ENCODE measurements at places on chromosomes 13 and 19.

DNA sequence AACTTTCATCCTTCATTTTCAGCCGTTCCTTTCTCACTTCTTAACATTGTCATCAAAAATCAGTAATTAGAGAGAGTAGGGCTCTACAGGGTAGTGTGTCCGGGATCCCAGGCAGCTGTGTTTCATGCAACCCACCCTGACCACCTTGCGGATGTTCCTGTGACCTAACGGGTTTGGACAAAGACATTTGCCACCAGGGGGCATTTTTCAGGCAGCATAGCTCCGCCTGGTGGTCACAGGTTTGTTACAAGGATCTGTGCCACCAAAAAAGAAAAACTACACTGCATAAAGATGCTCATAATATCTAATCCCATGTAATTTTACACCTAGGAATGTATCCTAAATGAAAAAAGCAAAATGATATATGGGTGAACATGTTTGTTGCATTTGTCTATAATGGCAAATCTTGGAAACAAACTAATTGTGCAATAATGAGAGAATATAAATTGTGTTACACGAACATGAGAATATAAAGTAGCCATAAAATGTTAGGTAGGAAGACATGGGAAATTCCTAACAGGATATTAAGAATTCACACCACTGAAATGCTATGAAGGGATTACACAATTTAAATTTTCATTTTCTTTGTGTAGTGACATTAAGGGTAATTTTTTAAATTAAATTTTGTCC, 123.0 kb downstream of the SLC7A1 start:
- peak; percentile 22 for DNase-seq

DNA sequence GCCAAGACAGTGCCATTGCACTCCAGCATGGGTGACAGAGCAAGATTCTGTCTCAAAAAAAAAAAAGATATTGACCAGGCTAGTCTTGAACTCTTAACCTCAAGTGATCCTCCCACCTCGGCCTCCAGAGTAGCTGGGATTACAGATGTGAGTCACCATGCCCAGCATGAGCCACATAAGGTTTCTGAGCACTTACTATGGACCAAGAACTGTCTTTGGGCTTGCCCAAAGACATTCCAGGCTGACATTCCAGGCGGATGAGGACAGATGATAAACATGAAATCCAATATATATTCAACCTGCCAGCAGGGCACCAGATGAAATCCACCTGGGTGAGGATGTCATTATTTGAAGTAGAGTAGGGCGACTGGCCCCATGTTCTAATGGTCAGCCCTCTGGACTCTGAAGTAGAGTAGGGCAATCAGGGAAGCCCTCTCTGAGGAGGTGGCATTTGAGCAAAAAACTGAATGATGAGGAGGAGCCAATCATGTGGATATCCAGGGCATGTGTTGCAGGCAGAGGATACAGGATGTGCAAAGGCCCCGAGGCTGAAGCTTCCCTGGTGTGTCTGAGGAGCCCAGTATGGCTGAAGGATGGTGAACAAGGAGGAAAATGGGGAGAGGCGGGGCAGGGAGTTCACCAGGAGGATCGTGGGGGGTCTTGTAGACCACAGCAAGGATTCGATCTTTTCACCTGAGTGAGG, 4.0 kb downstream of the C19orf38 start:
- DNase-seq: no peak

- DNase-seq: no peak
Observed at GRCh38 chr19:8486661-8487136, 15.7 kb downstream of the PRAM1 start.

- DNase-seq: no peak
Observed at GRCh38 chr13:100305398-100305797, 216.5 kb downstream of the PCCA start.

- DNase-seq: no peak
Observed at GRCh38 chr13:49258089-49258796, 10.5 kb downstream of the CDADC1 start.

- no peak for DNase-seq
Observed at GRCh38 chr19:50331221-50331993, 2.2 kb upstream of the KCNC3 start.

DNA sequence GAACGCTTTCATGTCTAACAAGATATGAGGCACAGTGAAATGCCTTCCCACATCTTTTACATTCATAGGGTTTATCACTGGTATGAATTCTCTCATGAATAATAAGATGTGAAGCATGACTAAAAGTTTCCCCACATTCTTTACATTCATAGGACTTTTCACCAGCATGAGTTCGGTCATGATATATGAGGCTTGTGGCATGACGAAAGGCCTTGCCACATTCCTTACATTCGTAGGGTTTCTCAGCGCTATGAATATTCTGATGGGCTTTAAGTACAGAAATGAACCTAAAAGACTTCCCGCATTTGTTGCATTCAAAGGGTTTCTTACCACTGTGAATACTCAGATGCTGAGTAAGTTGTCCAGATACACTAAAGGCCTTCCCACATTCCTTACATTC, 21.3 kb downstream of the ZNF607 start:
- no peak for DNase-seq

DNA sequence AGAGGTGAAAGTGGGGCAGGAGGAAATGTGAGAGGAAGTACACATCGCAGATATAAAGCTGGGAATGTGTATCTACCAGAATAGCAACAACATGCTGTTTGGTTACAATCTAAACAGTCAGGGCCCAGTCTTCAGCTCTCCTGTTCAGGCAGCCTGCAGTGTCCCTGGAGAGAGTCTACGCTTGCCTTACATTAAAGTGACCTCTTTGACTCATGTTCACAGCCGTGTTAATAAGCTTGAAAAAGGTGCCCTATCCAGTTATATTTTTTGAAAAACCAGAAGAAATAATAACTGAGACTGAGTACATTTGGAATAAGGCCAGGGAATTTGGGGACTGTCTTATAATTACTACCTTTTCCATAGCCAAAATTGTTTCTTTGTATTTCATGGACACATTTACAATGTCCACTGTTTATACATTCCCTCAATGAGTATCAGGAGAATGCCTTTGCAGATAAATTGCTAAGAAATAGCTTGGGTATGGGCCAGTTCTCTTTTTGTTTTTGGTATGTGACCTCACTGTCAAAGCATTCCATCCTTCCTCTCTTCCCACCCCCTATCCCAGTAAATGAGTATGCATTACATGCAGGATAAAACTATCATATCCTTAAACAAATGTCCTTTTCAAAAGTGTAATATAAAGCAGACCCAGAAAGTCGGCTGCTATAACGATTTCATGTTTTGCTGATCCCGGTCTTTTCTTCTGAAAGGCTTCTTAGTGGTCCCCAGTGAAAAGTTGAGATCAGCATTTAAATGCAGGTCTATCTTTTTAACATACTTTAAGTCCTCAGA, 82.6 kb downstream of the PCDH9 start:
- no peak for DNase-seq

- no peak for DNase-seq
Observed at GRCh38 chr19:24000656-24001055, 86.0 kb downstream of the ZNF726 start.

DNA sequence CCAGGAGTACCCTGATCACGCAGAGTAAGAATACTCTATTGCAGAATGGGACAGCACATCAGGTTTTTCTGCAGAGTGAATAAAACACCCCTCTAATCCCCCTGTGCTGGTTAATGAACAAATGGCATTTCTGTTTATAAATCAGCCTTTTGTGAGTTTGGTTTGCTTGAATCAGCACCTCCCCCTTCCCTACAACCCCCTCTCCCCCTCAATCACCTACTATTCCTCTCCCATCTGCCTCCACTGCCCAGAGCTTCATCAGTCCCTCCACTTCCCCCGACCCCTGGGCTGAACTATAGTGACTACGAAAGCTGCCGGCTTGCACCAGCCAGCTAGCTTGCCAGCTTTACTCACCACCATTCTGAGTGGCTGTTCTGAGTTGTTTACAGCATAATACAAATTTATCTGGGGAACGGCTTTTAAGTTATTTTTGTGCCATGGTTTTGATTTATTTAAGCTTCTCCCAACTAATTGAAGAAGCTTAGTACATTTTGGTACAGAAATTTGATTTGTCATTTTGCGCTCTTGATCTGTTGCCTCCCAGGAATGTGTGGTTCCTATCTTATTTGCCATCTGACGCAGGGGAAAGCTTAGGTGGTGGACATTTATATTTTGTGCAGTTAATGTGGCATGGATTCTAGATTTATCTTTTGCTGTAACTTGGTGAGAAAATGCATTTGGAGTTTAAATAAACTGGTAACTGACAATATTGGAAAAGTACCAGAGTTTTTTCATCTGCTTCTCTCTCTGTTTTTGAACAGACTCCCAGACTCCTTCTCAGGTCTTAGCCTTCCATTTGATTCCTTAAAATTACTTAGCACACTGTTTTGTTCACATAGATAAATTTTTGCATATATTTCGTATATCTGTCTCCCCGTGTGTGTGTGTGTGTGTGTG, 41.7 kb upstream of the WDFY2 start:
- no peak for DNase-seq

DNA sequence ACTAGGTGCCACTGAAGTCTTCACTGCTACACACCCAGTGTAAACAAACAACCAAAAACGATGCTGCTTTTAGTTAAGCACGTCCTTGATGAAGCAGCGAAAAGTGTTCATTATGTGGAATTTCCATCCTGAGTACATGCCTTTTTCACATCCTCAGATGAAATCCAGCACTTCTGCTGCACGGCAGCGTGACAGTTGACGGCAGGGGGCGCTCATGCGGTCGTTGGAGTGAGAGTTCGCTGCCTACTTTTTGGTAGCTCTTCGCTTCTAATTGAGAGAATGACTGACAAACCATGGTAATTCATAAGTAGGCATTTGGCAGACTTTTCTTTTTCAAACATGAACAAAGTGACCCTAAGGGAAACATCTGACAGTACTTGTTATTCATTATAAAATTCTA, 1124.9 kb downstream of the EFNB2 start:
- peak; percentile 1 for DNase-seq

GRCh38 chr13:46860722-46861121, 36.1 kb downstream of the HTR2A start:
- no peak for DNase-seq

- no peak for DNase-seq
Observed at GRCh38 chr13:84651288-84651687, 769.0 kb upstream of the SLITRK1 start.

DNA sequence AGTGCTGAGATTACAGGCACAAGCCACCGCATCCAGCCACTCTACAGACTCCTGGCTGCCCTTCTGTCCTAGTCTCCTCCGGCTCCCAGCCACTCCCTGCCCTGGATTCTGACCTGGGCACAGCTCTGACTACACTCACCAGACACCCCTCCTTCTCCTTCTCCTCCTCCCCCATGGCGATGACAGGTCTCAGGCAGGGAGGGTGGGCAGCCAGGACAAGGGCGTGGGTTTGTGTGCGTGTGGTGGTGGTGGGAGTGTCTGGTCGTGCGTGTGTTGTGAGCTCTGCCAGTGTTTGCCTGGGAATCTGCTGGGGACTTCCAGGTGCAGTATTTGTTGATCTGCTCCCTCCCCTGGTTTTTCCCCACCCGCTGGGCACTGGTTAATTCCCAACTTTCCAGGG, 3.0 kb upstream of the NCCRP1 start:
- no peak for DNase-seq

GRCh38 chr19:17743874-17744580, 7.2 kb upstream of the FCHO1 start:
- no peak for DNase-seq

- DNase-seq: no peak
Observed at GRCh38 chr19:29428071-29428470, 97.7 kb upstream of the VSTM2B start.

Data from stimulated activated CD4-positive, alpha-beta T cell treated with anti-CD3 and anti-CD28 coated beads, Interleukin-15, amount 100 ng/mL, for 48 hours (primary cell).